Activated T-helper 1 cell treated with anti-CD3 and anti-CD28 coated beads, Interleukin-12 subunit alpha, Interleukin-12 subunit beta, Interleukin-2, Interleukin-4 antibody, amounts not matched to agents 30 ng/mL and 10 ng/mL and 1 ng/mL, durations not matched to agents 14 hours and 24 hours and 36 hours (primary cell): ENCODE measurements at places on chromosomes 1 and 21. TPM values are rescaled to one million over a fixed set of nuclear protein-coding genes. Genes with fewer than 3 reads are reported as not detected.

The DNAJC6 gene
- total RNA-seq, result 4.4 and 6.2 TPM in 2 replicates

The PLA2G2C gene
- 0.44 and 0.65 TPM in 2 replicates for total RNA-seq

The HES3 gene
- not detected in 2 replicates for total RNA-seq

The MPL gene
- total RNA-seq, result not detected in 2 replicates

The RGS13 gene
- not detected in 2 replicates for total RNA-seq

The CYP2J2 gene
- 0.44 and 0.54 TPM in 2 replicates for total RNA-seq

The RAP1GAP gene
- 0.23 and 0.81 TPM in 2 replicates for total RNA-seq

The RASAL2 gene
- total RNA-seq, result not detected in 2 replicates

The CRYBG2 gene
- total RNA-seq, result 0.83 and 1.9 TPM in 2 replicates

The FAM3B gene
- not detected in 2 replicates for total RNA-seq

The SZRD1 gene
- 212 and 216 TPM in 2 replicates for total RNA-seq

The SLC9C2 gene
- not detected in 2 replicates for total RNA-seq

DNA sequence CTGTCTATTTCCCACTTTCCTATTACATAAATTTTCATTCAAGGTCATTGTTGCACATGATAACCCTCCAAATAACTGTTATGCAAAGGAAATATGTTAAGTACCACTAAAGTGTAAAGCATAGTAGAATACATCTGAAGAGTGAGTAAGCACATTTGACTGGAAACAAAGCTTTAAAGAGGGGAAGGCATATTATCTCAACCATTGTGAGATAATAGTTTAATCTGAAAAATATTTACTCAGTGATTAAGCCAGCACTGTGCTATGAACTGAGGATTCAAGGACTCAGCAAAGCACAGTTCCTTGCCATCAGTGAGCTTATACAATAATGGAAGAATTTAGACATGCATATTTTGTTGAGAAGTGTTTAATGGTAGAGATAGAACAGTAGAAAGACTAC, 127.4 kb downstream of the HMCN1 start:
- H3K36me3 ChIP-seq, result no peaks in the 10 kb centered on the region
- H3K27ac ChIP-seq, result no peak overlapping the region
- H3K4me1 ChIP-seq, result no peaks in the 10 kb centered on the region
- no peaks in the 10 kb centered on the region for H3K27me3 ChIP-seq
- no peak overlapping the region for H3K4me3 ChIP-seq

DNA sequence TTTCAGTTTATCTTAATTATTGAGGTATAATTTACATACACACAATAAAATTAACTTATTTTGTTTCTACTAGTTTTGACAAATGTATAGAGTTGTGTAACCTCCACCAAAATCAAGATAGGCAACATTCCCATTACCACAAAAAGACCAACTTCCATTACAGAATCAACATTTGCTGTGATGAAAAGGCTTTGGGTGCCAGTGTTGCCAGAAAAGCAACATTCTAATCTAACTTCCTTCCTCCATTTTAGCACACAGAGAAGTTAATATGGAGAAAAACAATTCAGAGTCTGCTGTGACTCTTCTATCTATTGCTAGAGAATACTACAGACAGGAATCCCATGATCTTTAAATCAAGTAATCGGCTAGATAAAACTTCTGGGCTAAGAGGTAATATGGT, 245.3 kb downstream of the RERE start:
- H3K36me3 ChIP-seq, result no peaks in the 10 kb centered on the region
- H3K4me1 ChIP-seq, result peaks cover 20% of the 10 kb centered on the region
- H3K27me3 ChIP-seq, result no peaks in the 10 kb centered on the region

DNA sequence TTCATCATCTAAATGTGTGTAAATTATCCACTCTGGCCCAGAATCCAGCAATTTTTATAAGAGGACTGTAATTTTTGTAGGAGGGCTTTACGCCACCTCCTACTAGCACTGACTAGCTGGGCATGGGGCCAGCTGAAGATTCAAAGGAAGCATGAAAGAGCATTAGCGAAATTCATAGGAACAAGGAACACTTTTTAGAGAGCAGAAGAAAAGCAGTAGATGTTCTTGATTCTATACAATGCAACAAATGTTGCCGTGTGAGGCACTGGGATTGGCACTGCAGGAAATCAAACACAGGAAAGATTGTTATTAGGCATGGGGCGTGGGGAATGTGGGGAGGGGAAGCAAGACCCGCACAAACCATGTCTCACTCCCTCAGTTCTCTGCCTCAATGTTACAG, 58.4 kb upstream of the PARP1 start:
- H3K27me3 ChIP-seq, result peaks cover 8% of the 10 kb centered on the region
- no peak overlapping the region for H3K4me3 ChIP-seq
- no peaks in the 10 kb centered on the region for H3K4me1 ChIP-seq
- no peak for DNase-seq

DNA sequence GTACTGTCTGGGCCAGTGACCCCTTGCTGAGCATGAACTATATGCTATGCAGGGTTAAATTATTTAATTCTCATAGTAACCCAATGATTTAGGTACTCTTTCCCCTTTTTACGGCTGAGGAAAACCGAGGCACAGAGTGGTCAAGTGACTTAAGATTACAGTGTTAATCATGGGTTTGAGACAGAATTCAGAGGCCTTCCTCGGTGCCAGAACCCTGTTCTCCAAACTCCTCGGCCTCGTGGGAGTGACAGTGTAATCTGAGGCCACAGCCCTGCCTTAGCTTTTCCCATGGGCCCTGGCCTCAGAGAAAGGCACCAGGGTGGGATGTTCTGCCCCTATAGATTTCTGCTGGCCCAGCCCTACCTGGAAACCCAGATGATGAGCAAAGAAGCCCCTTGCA, 86.4 kb upstream of the ZNF648 start:
- no peak overlapping the region for H3K27ac ChIP-seq
- H3K4me3 ChIP-seq, result no peak overlapping the region
- peaks cover 2% of the 10 kb centered on the region for H3K36me3 ChIP-seq

DNA sequence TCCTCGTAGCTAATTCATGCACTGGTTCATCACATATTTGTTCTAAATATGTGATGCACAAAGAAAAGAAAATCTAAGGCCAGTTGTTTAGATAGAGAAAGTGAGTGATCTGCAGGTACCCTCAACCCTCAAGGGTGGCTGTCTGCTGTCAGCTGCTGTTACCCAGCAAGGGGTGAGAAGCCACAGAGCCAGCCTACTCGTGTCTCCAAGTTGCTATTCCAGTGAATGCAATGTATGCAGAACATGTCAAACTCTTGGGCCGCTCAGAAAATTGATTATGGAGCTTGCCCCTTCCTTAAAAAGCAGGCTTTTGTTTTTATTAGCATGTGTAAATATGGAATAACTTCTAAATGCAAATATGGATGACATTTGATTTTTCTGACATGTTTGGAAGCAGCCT, 336.3 kb upstream of the ST6GALNAC5 start:
- no peaks in the 10 kb centered on the region for H3K36me3 ChIP-seq
- H3K4me1 ChIP-seq, result no peaks in the 10 kb centered on the region
- no peak overlapping the region for H3K27ac ChIP-seq
- no peak overlapping the region for H3K4me3 ChIP-seq

DNA sequence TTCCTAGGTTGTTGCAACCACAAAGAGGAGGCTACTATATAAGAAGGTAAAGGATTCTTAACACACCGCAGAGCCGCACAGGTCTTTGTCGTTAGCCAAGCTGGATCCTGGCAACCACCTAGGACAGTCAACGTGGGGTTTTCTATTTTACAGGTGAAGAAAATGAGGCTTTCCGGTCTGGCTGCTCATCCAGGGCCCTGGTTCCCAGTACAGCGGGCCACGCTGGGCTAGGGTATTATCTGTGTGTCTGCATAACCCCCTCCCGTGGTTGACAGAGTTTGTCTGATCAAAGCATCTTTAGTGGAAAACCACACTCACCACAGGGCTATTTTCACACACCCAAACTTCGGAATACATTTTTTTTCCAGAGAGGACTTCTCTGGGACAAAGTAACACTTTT, 39.0 kb upstream of the PDE9A start:
- H3K4me3 ChIP-seq, result no peak overlapping the region
- H3K36me3 ChIP-seq, result peaks cover 2% of the 10 kb centered on the region
- DNase-seq, result peak; percentile 55
- peak overlapping the region; percentile 41 for H3K27ac ChIP-seq

- H3K4me1 ChIP-seq, result peaks cover 5% of the 10 kb centered on the region
- H3K36me3 ChIP-seq, result no peaks in the 10 kb centered on the region
- H3K4me3 ChIP-seq, result no peak overlapping the region
- peaks cover 14% of the 10 kb centered on the region for H3K27me3 ChIP-seq
- no peak overlapping the region for H3K27ac ChIP-seq
Measured at GRCh38 chr21:45876381-45877170, 105.0 kb upstream of the COL6A1 start.

- no peak overlapping the region for H3K4me3 ChIP-seq
- H3K27me3 ChIP-seq, result peaks cover 4% of the 10 kb centered on the region
- H3K36me3 ChIP-seq, result no peaks in the 10 kb centered on the region
- DNase-seq, result no peak
Measured at GRCh38 chr1:20139776-20140612, 871 bp downstream of the PLA2G2F start.

GRCh38 chr1:55272994-55273393, 57.8 kb upstream of the USP24 start:
- no peak overlapping the region for H3K27ac ChIP-seq
- H3K36me3 ChIP-seq, result no peaks in the 10 kb centered on the region
- H3K4me1 ChIP-seq, result peaks cover 26% of the 10 kb centered on the region
- no peak overlapping the region for H3K4me3 ChIP-seq

GRCh38 chr1:192852001-192852947, 43.4 kb downstream of the RGS2 start:
- no peaks in the 10 kb centered on the region for H3K4me1 ChIP-seq
- no peak overlapping the region for H3K27ac ChIP-seq
- no peak for DNase-seq
- H3K4me3 ChIP-seq, result no peak overlapping the region

GRCh38 chr1:20476265-20477038, 9.6 kb downstream of the CAMK2N1 start:
- H3K4me3 ChIP-seq, result no peak overlapping the region
- no peak for DNase-seq
- no peaks in the 10 kb centered on the region for H3K36me3 ChIP-seq
- no peaks in the 10 kb centered on the region for H3K4me1 ChIP-seq
- H3K27ac ChIP-seq, result no peak overlapping the region

- no peak for DNase-seq
- no peak overlapping the region for H3K4me3 ChIP-seq
- no peak overlapping the region for H3K27ac ChIP-seq
- H3K36me3 ChIP-seq, result no peaks in the 10 kb centered on the region
Measured at GRCh38 chr1:98030976-98031375, 110.1 kb upstream of the DPYD start.

DNA sequence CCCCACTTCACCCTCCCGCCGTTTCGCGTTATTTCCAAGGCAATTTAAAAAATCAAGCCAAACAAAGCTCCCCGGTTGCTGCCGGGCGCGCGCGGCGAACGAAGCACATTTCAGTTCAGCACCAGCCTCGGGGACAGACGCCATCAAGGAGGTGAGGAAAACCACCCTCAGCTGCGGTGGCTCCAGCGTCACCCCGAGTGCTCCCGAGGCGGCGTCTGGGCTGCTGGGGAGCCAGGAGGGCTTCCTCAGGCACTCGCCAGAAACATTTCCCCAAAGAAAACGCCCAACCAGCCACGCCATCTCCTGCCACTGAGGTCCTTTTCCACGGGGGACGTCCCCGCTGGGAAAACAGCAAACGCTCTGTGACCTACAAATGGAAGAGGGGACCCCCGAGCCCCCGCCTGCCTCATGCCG, 623 bp downstream of the GNG4 start:
- H3K27me3 ChIP-seq, result peaks cover 62% of the 10 kb centered on the region
- peaks cover 44% of the 10 kb centered on the region for H3K4me1 ChIP-seq
- H3K4me3 ChIP-seq, result peak overlapping the region; percentile 95
- peak overlapping the region; percentile 89 for H3K27ac ChIP-seq
- peak; percentile 57 for DNase-seq

DNA sequence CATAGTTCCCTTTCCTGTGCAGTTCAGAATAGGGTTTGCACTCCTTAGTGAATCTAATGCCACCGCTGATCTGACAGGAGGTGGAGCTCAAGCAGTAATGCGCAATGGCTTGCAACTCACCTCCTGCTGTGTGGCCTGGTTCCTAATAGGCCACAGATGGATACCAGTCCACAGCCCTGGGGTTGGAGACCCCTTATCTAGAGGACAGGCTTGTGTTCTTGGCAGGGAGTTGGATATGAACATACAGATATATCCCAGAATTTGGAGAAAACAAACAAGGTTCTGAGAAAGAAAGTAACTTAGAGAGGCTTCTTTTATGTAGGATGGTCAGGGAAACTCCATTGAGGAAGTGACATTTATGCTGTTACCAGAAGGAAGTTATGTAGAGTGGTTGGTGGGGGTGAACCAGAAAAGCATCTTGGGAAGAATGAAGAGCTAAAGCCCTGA, 5.1 kb upstream of the PTPRC start:
- peak overlapping the region; percentile 73 for H3K27ac ChIP-seq
- peaks cover 21% of the 10 kb centered on the region for H3K36me3 ChIP-seq
- no peak for DNase-seq
- H3K27me3 ChIP-seq, result no peaks in the 10 kb centered on the region

- peaks cover 4% of the 10 kb centered on the region for H3K27me3 ChIP-seq
- H3K36me3 ChIP-seq, result no peaks in the 10 kb centered on the region
- no peak for DNase-seq
Measured at GRCh38 chr1:47661040-47661439, 223.2 kb downstream of the FOXD2 start.

DNA sequence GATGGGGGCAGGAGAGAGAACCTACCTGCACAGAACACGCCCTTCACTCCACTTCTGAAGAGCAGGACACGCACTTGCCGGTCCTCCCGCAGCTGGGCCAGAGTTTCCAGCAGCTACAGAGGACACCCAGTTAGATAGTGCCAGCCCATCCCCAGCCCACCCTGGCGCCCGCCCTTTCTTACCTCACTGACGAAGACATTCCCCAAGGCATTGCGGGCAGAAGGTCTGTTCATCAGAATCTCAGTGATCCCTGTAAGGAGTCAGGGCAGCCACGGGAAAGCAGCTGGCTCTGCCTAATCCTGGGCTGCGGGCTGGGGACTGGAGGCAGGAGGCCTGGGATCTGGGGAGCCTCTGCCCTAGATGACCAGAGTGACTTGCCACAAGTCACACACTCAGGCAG, 10.0 kb downstream of the ECHDC2 start:
- peaks cover 2% of the 10 kb centered on the region for H3K36me3 ChIP-seq
- H3K27ac ChIP-seq, result no peak overlapping the region
- H3K27me3 ChIP-seq, result no peaks in the 10 kb centered on the region

- H3K27ac ChIP-seq, result no peak overlapping the region
- no peak overlapping the region for H3K4me3 ChIP-seq
- no peaks in the 10 kb centered on the region for H3K27me3 ChIP-seq
- no peaks in the 10 kb centered on the region for H3K4me1 ChIP-seq
- no peak for DNase-seq
- H3K36me3 ChIP-seq, result no peaks in the 10 kb centered on the region
Measured at GRCh38 chr1:118388301-118388959, 203.4 kb upstream of the SPAG17 start.
